Spleen (tissue), 13 donors: ENCODE measurements at places on chromosomes 1 and 21. TPM values are rescaled to one million over a fixed set of nuclear protein-coding genes. Genes with fewer than 3 reads are reported as not detected.

The GCSAML gene
- 0.74 TPM for total RNA-seq

The CTXND2 gene
- total RNA-seq, result not detected

The CDC42BPA gene
- total RNA-seq, result 36.4 TPM

The KRTAP7-1 gene
- total RNA-seq, result not detected

The AIRE gene
- total RNA-seq, result not detected

The AUNIP gene
- total RNA-seq, result 0.28 TPM

The HMGB4 gene
- total RNA-seq, result not detected

The EPHA10 gene
- total RNA-seq, result 0.43 TPM

The SLAMF8 gene
- total RNA-seq, result 40.0 TPM

The ASTN1 gene
- 4.3 TPM for total RNA-seq

DNA sequence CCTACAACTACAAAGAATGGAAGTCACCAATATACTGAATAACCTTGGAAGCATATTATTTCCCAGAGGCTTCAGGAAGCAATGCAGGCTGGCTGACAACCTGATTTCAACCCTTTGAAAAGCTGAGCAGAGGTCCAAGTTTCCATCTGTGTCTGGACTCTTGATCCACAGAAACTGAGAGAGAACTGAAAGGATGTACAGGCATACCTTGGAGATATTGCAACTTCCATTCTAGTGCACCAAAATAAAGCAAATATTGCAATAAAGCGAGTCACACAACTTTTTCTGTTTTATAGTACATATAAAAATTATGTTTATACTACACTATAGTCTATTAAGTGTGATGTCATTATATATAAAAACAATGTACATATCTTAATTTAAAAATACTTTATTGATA lies 85.3 kb downstream of the TYW3 start:
- no peaks in the 10 kb centered on the region for H3K27me3 ChIP-seq
- H3K27ac ChIP-seq, result no peak overlapping the region
- H3K36me3 ChIP-seq, result no peaks in the 10 kb centered on the region
- no peak for DNase-seq
- no peak overlapping the region for H3K4me3 ChIP-seq

- no peaks in the 10 kb centered on the region for H3K27me3 ChIP-seq
- no peak overlapping the region for H3K27ac ChIP-seq
- H3K4me3 ChIP-seq, result no peak overlapping the region
These were observed 47.9 kb downstream of the KCNAB2 start for GRCh38 chr1:6093611-6094010.

- peak overlapping the region; percentile 79 for H3K27ac ChIP-seq
- DNase-seq, result no peak
- H3K36me3 ChIP-seq, result no peaks in the 10 kb centered on the region
- H3K27me3 ChIP-seq, result no peaks in the 10 kb centered on the region
These were observed 43.9 kb downstream of the ABCG1 start for GRCh38 chr21:42262831-42263231.

- H3K27me3 ChIP-seq, result no peaks in the 10 kb centered on the region
- H3K4me1 ChIP-seq, result peaks cover 77% of the 10 kb centered on the region
- no peak for DNase-seq
- no peak overlapping the region for H3K27ac ChIP-seq
- H3K36me3 ChIP-seq, result no peaks in the 10 kb centered on the region
- no peak overlapping the region for H3K4me3 ChIP-seq
These were observed 5.6 kb downstream of the LYPLAL1 start for GRCh38 chr1:219179293-219179692.

- H3K36me3 ChIP-seq, result no peaks in the 10 kb centered on the region
- H3K27ac ChIP-seq, result no peak overlapping the region
- DNase-seq, result no peak
- no peaks in the 10 kb centered on the region for H3K27me3 ChIP-seq
These were observed 102.7 kb downstream of the CC2D1B start for GRCh38 chr1:52263153-52263910.

GRCh38 chr1:147337040-147337630 lies 94.7 kb downstream of the CHD1L start:
- no peaks in the 10 kb centered on the region for H3K27me3 ChIP-seq
- no peak overlapping the region for H3K4me3 ChIP-seq
- H3K36me3 ChIP-seq, result no peaks in the 10 kb centered on the region
- DNase-seq, result no peak
- H3K27ac ChIP-seq, result no peak overlapping the region

DNA sequence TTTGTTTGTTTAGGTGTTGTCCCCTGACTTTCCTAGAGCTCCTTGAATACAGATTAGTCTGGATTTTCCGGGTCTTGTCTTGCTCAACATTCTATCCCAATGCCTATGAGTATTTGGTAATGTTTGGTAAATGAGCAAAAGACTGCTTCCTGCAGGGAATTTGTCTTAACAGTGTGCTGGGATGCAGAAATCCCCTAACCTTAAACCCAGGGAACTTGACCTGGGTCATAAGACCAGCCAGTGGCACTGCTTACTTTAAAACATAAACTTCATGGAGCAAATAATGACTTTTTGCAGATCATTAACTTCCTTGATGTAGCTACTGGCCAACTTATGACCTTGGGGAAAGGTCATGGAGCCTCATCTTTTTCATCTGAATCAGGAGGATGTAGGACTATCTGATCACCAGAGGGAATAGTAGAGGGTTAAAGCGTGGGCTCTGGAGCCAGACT lies 27.2 kb downstream of the TCEANC2 start:
- no peak overlapping the region for H3K27ac ChIP-seq
- no peak overlapping the region for H3K4me3 ChIP-seq
- no peaks in the 10 kb centered on the region for H3K36me3 ChIP-seq
- DNase-seq, result no peak

DNA sequence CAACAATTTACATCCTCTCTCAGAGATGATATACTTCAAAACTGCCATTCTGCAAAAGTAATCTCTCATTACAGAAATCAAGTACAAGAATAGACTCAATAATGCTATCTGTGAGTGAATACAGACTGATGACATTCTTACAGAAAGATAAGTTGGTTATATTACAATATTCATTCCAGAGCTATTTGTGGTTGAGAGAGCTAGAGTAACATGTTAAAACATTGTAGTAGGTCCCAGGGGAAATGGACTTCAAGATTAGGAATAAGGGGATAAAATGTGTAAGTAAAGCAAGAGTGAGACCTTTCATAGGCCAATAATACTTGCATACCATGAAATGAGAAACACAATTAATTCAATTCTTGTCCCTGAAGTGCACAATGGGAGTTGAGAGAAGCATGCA lies 1.5 kb downstream of the F13B start:
- no peaks in the 10 kb centered on the region for H3K36me3 ChIP-seq
- DNase-seq, result no peak
- no peak overlapping the region for H3K4me3 ChIP-seq
- H3K27ac ChIP-seq, result no peak overlapping the region
- no peaks in the 10 kb centered on the region for H3K27me3 ChIP-seq
- no peaks in the 10 kb centered on the region for H3K4me1 ChIP-seq

- DNase-seq, result no peak
- H3K27me3 ChIP-seq, result no peaks in the 10 kb centered on the region
- H3K4me1 ChIP-seq, result peaks cover 4% of the 10 kb centered on the region
- H3K36me3 ChIP-seq, result no peaks in the 10 kb centered on the region
These were observed 112.9 kb downstream of the ZBTB18 start for GRCh38 chr1:244163861-244164510.

DNA sequence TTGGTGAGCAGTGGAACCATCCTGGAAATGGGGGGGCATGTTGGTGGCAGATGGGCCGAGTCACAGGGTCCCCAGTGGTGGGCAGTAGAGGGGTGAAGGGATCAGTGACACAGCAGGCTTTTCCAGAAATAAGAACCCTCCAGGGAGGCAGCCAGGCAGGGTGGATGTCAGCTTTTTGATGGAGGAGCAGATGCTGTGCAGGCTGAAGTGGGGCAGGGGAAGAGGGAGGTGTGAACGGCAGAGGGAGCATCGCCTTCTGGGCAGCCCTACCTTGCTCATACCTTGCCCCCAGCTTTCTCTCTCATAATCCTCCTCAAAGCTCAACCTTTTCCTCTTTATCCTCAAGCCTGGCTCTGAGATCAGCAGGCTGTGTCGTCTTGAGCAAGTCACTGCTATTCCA lies 131.8 kb upstream of the IPO9 start:
- no peak overlapping the region for H3K4me3 ChIP-seq
- no peaks in the 10 kb centered on the region for H3K27me3 ChIP-seq
- DNase-seq, result no peak
- H3K27ac ChIP-seq, result no peak overlapping the region
- no peaks in the 10 kb centered on the region for H3K36me3 ChIP-seq
- no peaks in the 10 kb centered on the region for H3K4me1 ChIP-seq

- H3K36me3 ChIP-seq, result no peaks in the 10 kb centered on the region
- H3K27ac ChIP-seq, result no peak overlapping the region
- H3K4me3 ChIP-seq, result no peak overlapping the region
- H3K27me3 ChIP-seq, result no peaks in the 10 kb centered on the region
- H3K4me1 ChIP-seq, result no peaks in the 10 kb centered on the region
- no peak for DNase-seq
These were observed 10.6 kb upstream of the KCND3 start for GRCh38 chr1:112000048-112000447.

DNA sequence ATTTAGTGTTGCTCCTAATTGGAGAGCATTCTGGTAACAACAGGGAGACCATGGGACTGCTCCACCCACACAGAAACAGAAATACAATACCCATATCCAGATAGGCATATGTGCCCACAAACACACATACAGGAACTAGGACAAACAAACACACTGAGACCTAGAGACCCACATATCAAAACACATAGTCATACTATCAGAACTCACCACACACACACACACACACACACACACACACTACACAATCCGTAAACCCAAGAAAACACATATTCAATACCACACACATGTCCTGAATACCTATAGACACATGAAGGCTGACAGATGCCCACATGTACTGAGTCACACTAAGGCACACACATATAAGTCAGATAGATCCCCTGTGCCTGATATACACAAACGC lies 3.5 kb upstream of the NFASC start:
- H3K4me3 ChIP-seq, result no peak overlapping the region
- no peaks in the 10 kb centered on the region for H3K4me1 ChIP-seq
- H3K27me3 ChIP-seq, result no peaks in the 10 kb centered on the region
- no peaks in the 10 kb centered on the region for H3K36me3 ChIP-seq
- DNase-seq, result no peak
- peak overlapping the region; percentile 43 for H3K27ac ChIP-seq

DNA sequence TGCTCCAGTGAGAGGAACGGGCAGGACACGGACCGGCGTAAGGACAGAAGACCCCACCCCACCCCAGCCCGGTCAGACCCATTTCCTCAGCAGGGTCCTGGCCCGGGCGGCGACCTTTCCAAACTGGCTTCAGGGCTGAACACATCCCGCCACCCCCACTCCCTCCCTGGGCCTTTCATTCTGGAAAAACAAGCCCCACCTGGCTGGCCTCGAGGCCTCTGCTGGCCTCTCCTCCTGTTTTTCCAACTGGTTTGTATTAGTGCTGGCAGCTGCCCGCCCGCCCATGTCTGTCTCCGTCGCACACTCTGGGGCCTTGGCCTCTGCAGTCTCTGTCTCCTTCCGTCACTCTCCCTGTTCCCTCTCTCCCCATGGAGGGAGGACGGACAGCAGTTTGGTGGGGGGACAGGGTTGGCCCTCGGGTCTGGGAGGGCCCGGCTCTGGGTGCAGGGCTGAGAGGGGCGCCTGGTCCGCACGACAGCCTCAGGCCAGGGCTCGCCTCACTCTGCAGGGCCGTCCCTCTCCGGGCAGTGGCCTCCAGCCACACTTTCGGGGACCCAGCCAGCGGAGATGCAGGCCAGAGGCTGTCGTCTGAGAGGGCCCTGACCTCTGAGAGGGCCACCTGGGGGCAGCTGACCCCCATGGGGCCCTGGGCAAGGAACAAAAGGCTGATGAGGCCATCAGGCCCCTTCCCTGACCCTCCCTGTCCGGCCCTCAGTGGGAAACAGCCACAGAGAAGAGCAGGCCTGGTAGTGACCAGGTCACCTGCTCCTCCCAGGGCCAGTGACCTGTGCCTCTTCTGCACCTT lies 1.5 kb upstream of the MXRA8 start:
- no peaks in the 10 kb centered on the region for H3K36me3 ChIP-seq
- peak overlapping the region; percentile 45 for H3K27ac ChIP-seq
- peak; percentile 68 for DNase-seq

GRCh38 chr1:209397910-209398309 lies 185.6 kb upstream of the CAMK1G start:
- no peaks in the 10 kb centered on the region for H3K4me1 ChIP-seq
- no peaks in the 10 kb centered on the region for H3K36me3 ChIP-seq
- H3K27ac ChIP-seq, result no peak overlapping the region
- peaks cover 5% of the 10 kb centered on the region for H3K27me3 ChIP-seq
- H3K4me3 ChIP-seq, result no peak overlapping the region
- DNase-seq, result no peak

GRCh38 chr1:232416026-232416568 lies 213.8 kb downstream of the SIPA1L2 start:
- H3K27me3 ChIP-seq, result no peaks in the 10 kb centered on the region
- no peaks in the 10 kb centered on the region for H3K36me3 ChIP-seq
- no peak overlapping the region for H3K27ac ChIP-seq
- no peak overlapping the region for H3K4me3 ChIP-seq

GRCh38 chr1:154263465-154264332 lies 8.7 kb upstream of the HAX1 start:
- no peak overlapping the region for H3K27ac ChIP-seq
- DNase-seq, result no peak
- H3K27me3 ChIP-seq, result no peaks in the 10 kb centered on the region
- H3K36me3 ChIP-seq, result peaks cover 7% of the 10 kb centered on the region

GRCh38 chr1:27664291-27664690 lies 7.7 kb downstream of the IFI6 start:
- no peaks in the 10 kb centered on the region for H3K27me3 ChIP-seq
- DNase-seq, result no peak
- H3K4me1 ChIP-seq, result peaks cover 59% of the 10 kb centered on the region
- no peak overlapping the region for H3K4me3 ChIP-seq

- no peaks in the 10 kb centered on the region for H3K36me3 ChIP-seq
- DNase-seq, result no peak
- H3K4me3 ChIP-seq, result no peak overlapping the region
- H3K27me3 ChIP-seq, result no peaks in the 10 kb centered on the region
- no peak overlapping the region for H3K27ac ChIP-seq
These were observed 173.3 kb downstream of the COL24A1 start for GRCh38 chr1:85983316-85983715.

DNA sequence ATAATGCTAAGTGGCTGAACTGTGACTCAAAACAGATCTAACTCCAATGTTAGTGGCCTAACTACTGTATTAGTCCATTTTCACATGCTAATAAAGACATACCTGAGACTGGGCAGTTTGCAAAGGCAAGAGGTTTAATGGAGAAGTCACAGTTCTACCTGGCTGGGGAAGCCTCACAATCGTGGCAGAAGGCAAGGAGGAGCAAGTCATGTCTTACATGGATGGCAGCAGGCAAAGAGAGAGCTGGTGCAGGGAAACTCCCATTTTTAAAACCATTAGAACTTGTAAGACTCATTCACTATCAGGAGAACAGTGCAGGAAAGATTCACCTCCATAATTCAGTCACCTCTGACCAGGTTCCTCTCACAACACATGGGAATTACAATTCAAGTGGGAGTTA lies 79.7 kb upstream of the CACYBP start:
- no peaks in the 10 kb centered on the region for H3K36me3 ChIP-seq
- H3K27ac ChIP-seq, result no peak overlapping the region
- no peaks in the 10 kb centered on the region for H3K4me1 ChIP-seq
- H3K27me3 ChIP-seq, result no peaks in the 10 kb centered on the region

DNA sequence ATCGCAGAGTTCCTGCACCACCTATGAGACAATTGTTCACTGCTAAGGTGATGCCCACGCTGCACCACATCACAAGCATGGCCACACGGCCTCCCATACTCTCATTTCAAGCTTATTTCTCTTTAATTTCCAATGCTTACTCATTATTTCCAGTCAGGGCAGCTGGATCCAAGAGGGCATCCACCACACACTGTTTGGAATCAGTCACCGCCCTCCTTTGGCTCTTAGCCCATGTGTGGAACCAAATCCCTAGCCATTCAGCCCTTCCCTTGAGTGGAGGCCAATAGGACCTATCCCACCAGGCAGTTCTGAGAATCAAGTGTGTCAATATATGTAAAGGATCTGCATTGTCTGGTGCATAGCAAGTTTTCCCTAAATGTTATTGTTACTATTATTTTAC lies 26.3 kb upstream of the PALMD start:
- no peaks in the 10 kb centered on the region for H3K36me3 ChIP-seq
- no peak overlapping the region for H3K4me3 ChIP-seq
- no peak overlapping the region for H3K27ac ChIP-seq
- no peaks in the 10 kb centered on the region for H3K27me3 ChIP-seq
